ENCODE measurements at places on chromosomes 2 and 18.

GRCh38 chr2:72750977-72751639 lies 74.7 kb downstream of the EXOC6B start:
- no peak for DNase-seq

DNA sequence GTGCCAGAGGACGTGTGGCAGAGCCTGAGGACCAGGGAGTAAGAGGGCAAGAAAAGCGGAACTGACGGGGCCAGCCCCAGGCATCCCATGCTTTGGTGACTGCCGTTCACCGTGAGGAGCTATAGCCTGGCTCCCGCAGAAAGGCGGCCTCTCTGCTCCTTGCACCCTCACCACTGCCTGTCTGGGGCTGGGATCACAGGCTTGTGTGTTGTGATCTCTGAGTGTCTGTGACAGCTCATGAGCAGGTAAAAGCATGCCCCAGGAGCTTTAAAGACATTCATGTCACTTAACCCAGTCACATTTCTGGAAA lies 266.8 kb upstream of the RAB6C start:
- DNase-seq = peak; percentile 2

DNA sequence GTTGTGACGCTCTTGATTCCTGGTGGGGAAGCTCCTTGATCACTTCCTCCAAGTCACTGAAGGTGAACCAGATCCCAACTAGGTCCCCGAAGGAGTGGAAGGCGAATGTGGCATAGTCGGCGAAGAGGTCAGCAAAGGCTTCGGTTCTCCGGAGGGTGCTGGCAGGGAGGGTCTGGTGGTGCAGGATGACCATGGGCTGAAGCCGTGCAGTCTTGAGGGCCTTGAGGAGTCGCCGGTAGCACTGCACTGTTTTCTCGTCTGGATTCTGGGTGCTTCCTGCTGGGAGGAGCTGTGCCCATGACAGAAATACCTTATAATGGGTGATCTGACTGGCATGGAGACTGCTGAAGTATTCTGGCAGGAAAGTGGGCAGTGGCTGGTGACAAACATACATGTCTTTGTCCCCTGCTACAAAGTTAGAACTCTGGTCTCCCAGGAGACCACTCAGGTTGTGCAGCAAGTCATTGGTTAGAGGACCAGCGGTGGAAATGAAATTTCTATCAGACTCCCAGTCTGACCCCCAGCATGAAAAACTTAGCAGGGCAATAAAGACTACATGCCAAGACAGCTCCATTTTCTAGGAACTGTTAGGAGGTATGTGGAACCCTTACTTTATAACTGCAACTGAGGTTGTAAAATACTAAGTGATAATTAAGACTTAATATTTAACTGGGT lies at the start of gene LCT:
TSS of gene LCT (minus strand) at position 589 of the 675 bp plus-strand sequence. CDS start at position 574, 15 bp downstream.
- DNase-seq = no peak

DNA sequence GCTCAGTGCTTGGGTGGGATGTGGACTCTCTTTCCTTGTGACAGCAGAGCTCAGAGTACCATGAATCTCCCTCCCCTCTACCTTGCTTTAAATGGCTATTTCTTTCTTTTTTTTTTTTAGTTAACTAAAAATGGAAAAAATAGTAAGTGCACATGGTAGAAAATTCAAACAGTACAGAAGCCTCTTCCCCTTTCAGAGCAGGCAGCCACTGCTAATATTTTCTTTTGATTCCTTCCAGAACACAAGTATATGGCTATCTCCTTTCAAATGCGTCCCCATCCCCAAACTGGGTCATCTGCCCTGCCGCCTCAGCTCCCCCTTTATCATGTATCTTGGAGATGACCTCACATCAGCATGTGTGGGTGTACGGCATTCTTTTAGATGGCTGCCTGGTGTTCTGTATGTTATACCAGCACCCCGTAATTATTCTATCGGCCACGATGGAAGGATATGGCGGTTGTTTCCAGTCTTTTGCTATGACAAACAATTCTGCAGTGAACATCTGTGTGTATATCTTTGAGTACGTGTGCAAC lies 70.5 kb upstream of the DLX2 start:
- no peak for DNase-seq

DNA sequence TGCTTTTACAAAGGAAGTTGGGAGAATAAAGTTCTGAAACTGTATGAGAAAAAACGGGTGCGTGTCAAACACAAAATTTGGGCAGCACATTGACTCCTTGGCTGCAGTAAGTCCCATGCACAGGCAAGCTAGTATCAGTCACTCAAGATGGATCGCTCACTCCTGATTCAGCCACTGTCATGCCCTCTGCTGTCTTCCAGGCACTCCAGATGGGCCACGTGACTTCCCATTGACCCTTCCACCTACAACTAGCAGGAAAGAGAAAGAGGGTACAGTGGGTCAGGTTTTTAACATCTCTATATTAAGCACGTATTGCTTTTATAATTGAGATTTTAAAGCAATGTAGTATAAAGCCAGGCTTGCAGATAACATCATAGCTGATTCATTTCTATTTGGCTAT lies 8.6 kb downstream of the ARHGEF33 start:
- DNase-seq = no peak

GRCh38 chr2:233707940-233708644 lies 4.6 kb upstream of the UGT1A5 start:
- DNase-seq = no peak

DNA sequence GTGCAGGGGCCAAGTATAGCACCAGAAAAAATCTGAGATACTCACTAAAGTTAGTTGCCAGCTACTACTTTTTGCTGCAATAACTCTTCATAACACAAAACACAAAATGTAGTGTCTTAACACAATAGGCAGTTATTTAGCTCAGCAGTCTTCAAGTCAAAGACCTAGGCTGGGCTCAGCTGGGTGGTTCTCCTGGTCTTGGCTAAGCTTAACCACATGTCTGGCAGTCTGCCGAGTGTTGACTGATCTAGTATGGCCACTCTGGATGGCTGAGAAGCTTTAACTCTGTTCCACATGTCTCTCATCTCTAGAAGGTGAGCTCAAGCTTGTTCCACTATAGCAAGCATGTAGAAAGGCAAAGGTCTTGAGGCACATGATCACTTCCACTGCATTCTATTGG lies 451.6 kb downstream of the SOX11 start:
- no peak for DNase-seq

DNA sequence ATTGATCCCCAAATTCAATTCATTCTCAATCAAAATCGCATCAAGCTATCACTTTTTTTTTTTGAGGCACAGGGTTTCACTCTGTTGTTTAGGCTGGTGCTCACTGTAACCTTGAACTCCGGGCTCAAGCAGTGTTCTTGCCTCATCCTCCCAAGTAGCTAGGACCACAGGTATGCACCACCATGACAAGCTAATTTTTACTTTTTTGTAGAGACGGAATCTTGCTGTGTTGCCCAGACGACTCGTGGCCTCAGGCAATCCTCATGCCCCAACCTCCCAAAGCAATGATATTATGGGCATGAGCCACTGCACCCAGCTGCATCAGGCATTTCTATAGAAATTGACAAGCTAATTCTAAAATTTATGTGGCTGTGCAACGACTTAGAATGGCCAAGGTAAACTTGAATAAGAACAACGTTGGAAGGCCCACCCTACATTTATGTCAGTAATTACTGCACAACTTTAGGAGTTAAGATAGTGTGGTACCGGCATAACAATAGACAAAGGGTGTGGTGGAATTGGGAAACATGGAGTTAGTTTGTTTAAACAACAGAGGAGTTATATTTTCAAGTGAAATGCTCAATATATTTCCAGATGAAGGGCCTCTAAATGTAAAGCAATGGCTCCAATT lies 78.2 kb downstream of the NPAS2 start:
- DNase-seq = no peak

GRCh38 chr18:9763157-9763556 lies 55.1 kb downstream of the RAB31 start:
- DNase-seq = no peak

DNA sequence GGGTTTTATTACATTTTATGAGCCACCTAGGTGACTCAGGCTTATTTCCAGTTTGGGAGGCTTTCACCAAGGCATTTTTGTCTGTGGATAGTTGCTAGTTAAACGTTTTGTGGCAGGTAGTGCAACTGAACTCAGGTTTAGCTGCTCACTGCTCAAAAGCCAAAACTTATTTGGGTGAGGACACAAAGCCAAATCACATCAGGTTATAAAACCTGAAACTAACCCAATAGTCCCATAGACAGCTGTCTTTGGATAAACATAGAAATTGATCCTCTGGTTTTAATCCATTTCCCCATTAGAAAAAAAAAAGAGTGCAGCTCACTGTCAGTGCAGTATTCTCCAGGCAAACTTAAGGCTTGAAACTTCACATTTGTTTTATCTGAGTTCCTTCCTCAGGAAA lies 362.6 kb upstream of the TFPI start:
- DNase-seq = no peak

DNA sequence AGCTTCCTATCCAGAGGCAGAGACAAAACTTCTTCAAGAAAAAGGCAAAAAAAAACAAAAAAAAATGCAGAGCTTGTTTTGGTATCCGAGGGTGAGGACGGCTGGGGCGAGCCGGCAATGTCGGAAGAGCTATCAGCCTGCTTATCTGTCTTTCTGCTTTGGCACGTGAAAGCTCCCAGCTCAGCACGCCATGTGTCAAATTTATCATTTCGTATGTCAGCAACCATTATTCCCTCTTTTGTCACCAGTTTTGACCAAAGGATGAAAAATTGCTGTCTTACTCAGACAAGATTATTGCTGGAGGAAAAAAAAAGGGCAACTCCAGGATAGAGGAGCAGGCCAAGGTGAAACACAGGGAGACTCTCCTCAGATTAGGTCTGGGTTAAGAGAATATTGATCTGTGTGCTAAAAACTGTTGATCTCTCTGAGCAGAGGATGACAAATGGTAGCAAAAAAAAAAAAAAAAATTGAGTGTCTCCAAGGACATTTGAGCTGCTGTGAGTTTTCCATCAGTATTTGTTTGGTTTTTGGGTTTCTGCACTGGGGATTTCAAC lies 532.0 kb upstream of the POU3F3 start:
- DNase-seq = no peak

GRCh38 chr2:226791056-226791486 lies 8.5 kb downstream of the IRS1 start:
- no peak for DNase-seq

DNA sequence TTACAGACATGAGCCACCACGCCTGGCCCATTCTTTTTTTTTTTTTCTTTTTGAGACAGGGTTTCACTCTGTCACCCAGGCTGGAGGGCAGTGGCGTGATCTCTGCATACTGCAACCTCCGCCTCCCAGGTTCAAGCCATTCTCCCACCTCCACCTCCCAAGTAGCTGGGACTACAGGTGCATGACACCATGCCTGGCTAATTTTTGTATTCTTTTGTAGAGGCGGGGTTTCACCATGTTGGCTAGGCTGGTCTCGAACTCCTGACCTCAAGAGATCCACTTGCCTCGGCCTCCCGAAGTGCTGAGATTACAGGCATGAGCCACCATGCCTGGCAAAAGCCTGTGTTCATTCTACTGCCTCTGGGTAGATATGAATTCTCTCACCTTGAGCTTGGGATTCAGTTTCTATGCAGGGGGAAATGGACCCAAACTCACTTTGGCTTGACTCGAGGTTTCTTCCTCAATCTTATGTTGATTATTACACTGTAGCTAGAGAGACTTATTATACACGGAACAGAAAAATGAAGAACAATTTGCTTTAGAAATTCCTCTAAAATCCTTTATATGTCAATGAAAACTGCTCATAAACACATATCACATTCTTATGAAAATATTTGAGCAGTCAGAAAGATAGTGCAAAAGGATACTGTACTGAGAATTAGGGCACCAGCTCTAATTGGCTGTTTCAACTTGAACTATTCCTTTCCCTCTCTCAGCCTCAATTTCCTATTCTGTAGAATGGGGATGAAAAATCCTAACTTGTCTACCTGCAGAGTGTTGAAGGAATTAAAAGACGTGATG lies 252.3 kb downstream of the MYCN start:
- DNase-seq = no peak

DNA sequence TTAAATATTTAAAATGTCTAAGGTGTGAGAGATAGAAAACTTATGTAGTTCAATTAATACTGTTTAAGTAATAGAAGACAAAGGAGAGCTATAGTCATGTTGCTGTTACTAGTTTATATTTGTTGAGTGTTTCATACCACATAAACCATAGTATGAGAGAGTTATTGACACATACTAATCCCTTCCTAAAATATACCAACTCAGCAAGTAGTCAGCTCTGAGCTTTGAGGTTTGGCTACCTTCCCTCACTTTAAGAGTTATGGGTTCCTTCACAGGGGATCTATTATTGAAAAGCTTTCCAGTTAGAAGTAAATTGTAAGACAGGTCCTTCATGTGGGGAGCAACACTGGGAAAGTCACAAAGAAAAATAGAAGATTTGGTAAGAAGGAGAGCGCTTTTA lies 701.6 kb upstream of the ZEB2 start:
- no peak for DNase-seq

GRCh38 chr2:227351639-227352038 lies 26.6 kb downstream of the MFF start:
- DNase-seq = no peak

- no peak for DNase-seq
Measured at GRCh38 chr18:23085066-23085465, 50.2 kb upstream of the CABLES1 start.

DNA sequence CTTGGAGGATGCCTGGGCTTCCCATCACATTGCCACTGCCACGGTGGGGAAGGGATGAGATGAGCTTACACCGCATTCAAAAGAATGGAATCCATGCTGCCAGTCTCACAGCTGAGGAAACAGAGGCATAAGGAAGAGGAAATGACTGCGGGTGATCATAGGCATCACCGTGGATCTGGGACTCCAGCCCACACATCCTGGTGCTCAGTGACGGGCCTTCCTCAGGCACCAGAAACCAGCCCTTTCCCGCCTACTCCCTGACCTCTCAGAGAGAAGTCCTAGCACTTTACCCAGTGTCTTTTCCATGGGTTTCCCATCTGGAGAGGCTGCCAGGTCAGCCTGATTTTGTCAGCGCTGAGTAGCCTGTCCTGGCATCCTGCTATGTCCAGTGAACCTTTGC lies 5.3 kb upstream of the PLB1 start:
- DNase-seq = no peak

- peak; percentile 50 for DNase-seq
Measured at GRCh38 chr2:28088970-28089369, 198.4 kb downstream of the BABAM2 start.

- no peak for DNase-seq
Measured at GRCh38 chr2:215787565-215788178, 225.7 kb downstream of the MREG start.

DNA sequence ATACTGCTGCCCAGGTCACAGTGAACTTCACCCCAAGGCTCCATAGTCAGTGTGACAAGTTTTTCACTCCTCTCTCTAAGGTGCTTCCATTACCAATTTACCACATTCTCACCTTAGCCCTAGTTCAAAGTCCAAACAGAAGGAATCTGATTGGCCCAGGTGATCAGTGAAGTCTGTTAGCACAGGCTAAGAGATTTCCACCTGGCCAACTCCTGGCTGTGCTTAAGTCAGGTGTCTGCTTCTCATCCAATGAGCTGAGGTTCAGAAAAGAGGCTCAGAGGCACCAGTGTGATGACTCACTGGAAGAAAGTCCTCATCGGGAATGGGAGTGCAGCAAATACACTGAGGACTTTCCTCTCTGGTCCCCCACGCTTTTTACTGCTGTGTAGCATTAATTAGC lies 164.4 kb upstream of the MGAT5 start:
- DNase-seq = no peak
